Activated CD4-positive, CD25-positive, alpha-beta regulatory T cell (primary cell): ENCODE measurements at places on chromosomes 3 and 15.

DNA sequence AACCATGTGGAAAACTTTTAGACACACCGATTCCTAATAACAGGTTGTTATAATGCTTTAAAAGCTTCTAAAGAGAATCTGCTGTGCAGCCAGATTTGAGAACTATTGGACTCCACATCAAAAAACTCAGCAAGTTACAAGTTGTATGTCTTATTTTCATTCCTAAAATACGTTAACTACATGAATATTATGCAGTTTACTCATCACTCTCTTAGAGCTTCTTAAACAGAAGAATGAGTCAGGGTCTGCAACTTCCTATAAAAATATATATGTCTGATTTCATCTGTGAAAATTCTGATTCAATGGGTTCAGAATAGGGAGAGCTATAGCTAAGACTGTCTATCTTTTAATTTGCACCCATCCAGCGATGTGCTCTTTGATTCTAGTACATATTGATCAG is 244.2 kb upstream of the EPHA3 start:
- DNase-seq, result no peak

GRCh38 chr3:155218462-155218861 is 75.0 kb downstream of the STRIT1 start:
- no peak for DNase-seq

DNA sequence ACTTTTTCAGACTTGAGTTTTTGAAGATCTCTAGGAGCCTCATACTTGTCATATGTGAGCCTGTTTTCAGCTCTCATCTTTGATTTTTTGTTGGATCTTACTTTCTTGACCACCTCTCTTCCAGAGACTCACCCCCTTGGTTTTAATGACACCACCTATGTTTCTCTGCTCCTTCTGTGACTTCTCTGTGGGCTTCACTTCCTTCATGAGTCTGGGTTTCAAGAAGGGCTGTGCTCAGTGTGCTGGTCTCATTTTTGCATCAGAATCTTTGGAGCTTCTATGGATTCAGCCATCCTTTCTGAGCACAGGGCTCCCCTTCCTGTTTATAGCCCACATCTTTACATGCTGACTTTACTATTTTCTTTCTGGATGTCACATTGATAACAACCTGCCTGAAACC is 17.7 kb downstream of the PPM1L start:
- DNase-seq, result no peak

- DNase-seq, result no peak
Observed at GRCh38 chr3:61955483-61955882, 394.1 kb downstream of the PTPRG start.

DNA sequence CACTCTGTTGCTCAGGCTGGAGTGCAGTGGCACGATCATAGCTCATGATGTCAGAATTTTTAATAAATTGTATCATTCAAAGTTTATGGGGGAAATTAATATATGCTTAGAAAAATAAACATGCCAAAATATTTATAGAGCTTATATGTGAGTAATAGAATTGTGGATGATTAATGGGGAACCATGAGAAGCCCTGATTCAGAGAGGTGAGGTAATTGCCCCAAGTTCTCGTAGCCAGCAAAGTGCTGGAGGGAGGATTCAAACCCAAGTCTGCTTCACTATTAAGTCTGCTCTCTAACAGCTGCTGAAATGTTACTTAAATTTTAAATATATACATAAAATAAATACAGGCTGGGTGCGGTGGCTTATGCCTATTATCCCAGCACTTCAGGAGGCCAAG is 26.2 kb upstream of the IGF2BP2 start:
- DNase-seq, result no peak

DNA sequence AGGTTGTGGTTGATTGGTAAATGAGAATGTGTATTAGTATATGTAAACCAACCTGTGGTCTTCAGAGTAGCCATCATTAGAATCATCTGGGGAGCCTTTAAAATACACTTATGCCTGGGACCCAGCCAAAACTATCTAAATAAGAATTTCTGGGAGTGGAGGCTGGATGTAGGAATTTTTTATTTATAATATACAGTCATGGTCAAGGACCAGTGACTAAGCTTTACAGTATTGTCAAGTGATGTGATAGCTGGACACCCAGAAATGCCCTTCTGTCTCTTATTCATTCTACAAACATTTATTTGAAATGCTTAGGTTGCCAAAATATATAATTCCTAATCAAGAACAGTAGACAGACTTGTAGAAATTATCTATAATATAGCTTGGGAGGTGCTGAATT is 132.2 kb downstream of the MBNL1 start:
- DNase-seq, result no peak

DNA sequence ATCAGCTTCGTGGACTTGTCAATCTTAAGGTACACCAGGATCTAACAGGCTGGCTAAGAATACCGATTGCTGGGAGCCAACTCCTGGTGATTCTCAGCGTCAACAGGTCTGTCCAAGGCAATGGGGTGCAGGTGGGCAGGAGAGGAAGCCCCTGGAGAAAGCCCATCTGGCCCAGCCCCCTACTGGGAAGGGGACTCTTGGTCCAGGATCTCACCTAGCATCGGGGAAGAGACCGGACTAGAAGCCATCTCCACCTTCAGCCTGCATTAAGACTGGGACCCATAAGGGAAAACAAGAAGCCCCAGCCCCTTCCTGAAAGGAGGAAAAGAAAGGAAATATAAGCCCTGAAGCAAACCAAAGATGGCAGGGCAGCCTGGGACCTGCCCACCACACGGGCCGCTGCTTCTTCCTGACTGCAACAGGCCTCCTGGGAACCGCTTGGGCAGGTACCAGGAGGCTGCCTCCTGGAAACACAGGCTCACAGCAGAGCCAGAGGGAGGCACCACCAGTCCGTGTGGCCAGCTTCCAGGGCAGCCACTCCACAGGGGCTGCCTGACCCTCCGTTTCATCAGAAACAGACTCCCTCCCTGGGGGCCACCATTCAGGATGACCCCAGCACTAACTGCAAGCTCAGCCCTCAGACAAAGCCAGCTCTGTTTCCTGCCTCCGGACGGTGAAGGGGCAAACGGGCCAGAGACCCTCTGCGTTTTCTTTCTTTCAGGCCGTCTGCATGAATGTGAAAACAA is 100.2 kb downstream of the LRIG1 start:
- DNase-seq, result no peak

DNA sequence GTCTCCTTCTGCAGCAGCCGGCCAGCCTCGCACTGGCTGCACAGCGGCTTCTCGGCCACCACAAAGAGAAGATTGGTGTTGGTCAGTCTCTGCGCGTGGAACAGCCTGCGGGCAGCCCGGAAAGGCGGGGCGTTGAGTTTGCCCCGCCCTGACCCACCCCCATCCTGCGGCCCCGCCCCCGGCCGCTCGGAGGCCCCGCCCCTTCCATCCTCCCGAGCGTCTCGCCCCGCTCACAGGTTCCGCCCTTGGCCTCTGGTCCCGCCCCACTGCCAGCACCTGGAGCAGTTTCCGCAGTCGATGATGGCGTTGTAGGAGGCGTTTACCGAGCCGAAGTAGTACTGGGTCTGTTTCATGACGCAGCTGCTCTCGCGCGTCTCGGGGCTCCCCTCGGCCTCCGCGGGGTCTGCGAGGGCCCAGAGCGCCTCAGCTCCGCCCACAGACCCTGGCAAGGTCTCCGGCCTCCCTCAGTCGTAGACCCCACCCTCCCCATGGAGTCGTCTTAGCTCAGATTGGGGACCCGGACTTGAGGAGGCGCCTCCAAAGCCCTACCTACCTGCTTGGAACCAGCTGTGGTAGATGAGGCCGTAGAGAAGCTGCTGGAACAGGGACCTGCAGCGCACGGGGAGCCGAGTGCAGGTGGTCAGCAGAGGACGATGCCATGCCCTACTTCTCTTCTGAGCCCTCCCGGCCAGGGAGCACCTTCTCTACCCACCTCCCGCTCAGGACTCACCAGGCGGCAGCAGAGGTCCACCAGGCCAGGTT is 5.9 kb upstream of the TMEM115 start:
- DNase-seq, result peak; percentile 95

DNA sequence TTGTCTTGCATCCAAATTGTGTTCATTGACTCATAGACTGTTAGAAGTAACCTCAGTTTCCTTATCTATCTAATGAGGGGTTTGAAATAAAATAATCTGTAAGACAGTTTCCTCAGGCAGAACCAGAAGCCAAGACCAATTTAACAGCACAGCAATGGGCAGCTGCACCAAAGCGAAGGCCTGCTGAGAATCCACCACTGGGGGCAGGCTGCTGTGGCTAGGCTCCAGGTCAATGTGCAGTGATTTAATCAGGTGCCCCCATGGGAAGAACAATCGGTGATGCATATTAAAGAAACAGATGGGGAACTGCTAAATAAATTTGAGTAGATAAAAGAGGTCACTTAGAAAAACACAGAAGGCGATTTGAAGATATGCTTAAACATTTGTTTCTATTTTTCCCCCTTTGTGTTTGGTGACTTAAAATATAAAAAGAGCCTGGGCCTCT is 28.0 kb upstream of the TMOD3 start:
- DNase-seq, result no peak

- DNase-seq, result no peak
Observed at GRCh38 chr3:119747357-119747756, 34.5 kb upstream of the NR1I2 start.

- no peak for DNase-seq
Observed at GRCh38 chr15:72365844-72366243, 10.0 kb downstream of the HEXA start.

GRCh38 chr3:120773932-120774331 is 31.4 kb downstream of the GTF2E1 start:
- DNase-seq, result no peak

GRCh38 chr15:99361545-99362185 is 110.4 kb downstream of the LRRC28 start:
- no peak for DNase-seq

- DNase-seq, result no peak
Observed at GRCh38 chr15:80533790-80534333, 129.7 kb downstream of the ARNT2 start.

DNA sequence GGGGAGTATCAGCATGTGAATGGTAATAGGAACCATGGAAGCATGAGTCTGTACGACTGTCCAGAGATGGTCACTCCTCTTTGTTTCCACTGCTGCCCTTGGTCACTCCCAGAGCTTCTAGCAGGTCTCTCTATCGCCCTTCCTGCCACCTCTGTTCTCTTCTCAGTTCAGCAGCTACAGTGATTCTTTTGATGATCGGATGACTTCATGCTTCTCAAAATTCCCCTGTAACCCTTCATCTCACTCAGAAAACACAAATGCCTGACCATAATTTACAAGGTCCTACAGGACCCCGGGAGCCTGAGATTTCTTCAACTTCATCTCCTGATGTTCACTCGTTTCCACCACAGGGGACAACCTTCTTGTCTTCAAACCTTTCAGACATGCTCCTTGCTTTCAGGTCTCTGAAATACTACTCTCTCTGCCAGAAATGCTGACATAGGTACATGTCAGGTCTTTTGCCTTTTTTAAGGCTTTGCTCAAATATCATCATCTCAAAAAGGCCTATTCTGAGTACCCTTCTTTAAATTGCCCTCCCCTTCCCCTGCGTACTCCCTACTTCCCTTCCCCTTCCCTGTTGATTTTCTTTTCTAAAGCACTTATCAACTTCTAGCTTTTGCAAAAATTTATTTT is 42.1 kb upstream of the BHLHE40 start:
- DNase-seq, result no peak

DNA sequence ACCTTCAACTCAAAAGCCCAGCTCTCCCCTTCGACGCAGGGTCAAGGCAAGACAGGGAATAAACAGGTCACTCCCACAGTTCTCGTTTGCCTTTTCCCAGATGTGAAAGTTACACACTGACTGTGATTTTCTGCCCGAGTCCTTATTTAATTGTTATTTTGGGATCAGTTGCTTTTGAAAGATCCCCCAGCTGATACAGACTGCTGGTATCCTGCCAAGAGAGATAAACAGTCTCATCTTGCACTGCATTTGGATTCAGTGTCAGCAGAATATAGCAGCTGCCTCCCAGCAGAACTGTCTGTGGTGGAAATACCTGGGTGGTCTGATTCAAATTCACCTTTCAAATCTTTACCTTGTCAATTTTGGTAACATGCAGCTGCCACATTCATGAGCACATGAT is 56.0 kb upstream of the FAM3D start:
- no peak for DNase-seq

GRCh38 chr3:122864498-122864897 is 69.6 kb downstream of the SLC49A4 start:
- no peak for DNase-seq

- DNase-seq, result no peak
Observed at GRCh38 chr15:26711445-26711844, 61.4 kb downstream of the GABRB3 start.

- DNase-seq, result no peak
Observed at GRCh38 chr15:30046430-30046829, 36.3 kb upstream of the GOLGA8J start.

- DNase-seq, result no peak
Observed at GRCh38 chr3:44019736-44020135, 221.9 kb upstream of the TOPAZ1 start.

GRCh38 chr3:67640023-67640660 is 14.3 kb downstream of the SUCLG2 start:
- no peak for DNase-seq

GRCh38 chr15:95041297-95041696 is 809.9 kb downstream of the MCTP2 start:
- no peak for DNase-seq

DNA sequence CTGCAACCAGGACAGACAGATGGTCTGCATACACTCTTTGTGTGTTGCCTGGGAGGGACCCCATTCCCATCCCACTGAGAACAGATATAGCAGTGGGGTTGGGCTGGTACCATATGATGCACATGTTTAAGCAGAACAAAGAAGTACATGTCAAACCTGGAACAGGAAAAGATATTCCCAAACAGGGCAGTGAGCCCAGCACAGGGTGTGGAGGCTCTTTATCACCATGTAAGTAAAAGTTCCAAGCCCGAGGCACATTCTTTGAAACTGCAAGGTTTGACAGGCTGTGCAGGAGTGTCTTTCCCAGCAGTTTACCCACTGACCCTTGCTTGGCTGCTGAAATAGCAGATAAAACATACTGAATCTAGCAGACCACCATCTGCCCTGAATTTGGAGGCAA is 5.3 kb upstream of the ZNF445 start:
- DNase-seq, result no peak

DNA sequence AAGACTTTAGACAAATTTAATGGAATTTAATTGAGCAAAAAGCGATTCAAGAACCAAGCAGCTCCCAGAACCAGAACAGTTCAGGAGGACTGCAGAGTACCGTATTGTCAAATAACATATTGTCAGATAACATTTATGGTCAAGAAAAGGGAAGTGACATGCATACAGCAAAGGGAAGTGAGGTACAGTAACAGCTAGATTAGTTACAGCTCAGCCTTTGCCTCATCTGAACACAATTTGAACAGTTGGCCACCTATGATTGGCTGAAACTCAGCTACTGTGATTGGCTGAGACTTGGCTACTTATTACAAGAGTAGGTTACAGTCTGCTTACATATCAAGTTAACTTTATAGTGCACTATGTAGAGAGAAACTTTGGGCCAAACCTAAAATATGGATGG is 21.9 kb downstream of the ZFAND6 start:
- no peak for DNase-seq
